ENCODE measurements at places on chromosomes 12 and 14.

DNA sequence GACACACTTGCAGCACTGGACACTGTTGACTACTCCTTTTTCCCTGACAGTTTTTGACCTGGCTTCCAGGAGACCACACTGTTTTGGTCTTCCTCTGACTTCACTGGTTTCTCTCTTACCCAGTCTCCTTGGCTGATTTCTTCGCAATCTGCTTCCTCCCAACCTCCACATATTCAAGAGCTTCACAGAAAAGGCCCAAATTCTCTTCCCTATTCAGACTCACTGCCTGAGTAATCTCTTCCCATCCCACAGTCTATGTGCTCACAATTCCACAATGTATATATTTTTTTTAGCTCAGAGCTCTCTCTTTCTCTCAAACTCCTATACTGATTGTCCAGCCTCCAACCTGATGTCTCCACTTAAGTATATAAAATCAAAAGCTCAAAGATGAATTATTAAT is 115.4 kb downstream of the SINHCAF start:
- no peak for DNase-seq

- DNase-seq: peak; percentile 36
These were observed 31.9 kb downstream of the FOS start for GRCh38 chr14:75310295-75311111.

GRCh38 chr14:42929806-42930480 is 1323.3 kb downstream of the LRFN5 start:
- peak; percentile 95 for DNase-seq

DNA sequence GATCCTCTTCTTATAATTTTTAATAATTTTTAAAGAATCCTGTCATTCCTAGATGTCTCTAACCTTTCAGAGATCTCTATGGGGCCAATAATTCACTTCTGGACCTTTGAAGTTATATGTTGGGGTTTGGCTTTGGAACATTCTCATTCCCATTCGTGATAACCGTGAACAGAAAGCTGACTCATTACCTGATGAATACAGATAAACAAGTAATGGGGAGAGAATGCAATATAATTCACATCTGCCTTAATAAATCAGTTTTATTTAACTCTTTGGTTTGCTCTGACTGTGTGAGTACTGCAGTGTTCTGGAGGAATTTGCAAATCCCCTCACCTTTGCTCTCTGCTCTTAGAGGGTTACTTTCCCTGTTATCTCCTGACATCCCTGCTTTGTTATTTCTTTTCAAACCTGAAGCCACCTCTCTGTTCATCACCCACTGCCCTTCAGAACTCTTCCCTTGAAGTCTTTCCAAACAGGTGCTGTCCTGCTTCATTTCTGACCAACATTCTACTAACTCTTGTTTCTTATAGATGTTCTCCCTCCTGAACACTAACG is 79.6 kb upstream of the SLC38A2 start:
- DNase-seq: no peak

DNA sequence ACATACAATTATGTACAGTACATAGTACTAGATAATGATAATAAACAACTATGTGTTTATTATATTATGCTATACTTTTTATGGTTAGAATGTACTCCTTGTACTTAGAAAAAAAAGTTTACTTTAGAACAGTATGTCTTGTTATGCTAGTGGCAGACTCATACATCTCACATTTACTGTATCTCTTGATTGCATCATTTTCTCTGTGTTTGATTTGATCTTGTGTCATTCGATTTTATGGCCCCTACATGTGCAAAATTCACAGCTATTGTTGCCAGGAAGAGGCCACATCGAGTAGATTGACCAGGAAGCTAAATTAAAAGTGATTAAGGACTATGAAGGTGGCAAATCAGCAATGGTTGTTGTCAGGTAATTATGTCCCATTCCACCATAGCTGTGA is 153.0 kb downstream of the PCNX1 start:
- no peak for DNase-seq

DNA sequence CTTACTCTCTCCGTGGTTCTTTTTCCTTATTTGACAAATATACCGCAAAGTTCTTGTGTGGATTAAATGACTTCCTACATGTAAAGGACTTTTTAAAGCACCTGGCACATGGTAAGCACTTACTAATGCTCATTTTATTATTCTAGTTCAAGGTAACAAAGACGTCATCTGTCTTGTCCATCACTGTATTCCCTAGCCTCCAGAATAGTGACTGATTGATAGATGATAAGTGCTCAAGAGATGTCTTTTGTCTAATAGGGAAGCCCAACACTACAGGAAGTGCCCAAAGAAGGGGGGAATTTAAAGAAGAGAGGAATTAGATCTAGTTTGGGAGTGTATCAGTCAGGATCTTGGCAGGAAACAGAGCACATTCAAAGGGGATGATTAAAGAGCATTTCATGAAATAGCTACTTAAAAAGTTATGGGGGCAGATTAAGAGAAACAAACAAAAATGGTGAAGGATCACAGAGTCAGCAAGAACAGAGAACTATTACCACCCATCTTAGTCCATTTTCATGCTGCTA is 151.9 kb downstream of the GXYLT1 start:
- DNase-seq: no peak

- no peak for DNase-seq
These were observed 344.1 kb upstream of the SOX5 start for GRCh38 chr12:24293549-24293948.

GRCh38 chr12:52005903-52006703 is 643 bp upstream of the TAMALIN start:
- DNase-seq: no peak

- DNase-seq: no peak
These were observed 326.9 kb upstream of the SFSWAP start for GRCh38 chr12:131383741-131384543.

GRCh38 chr14:72906316-72906715 is 12.4 kb upstream of the DPF3 start:
- DNase-seq: no peak

- DNase-seq: no peak
These were observed 158.0 kb upstream of the CCND2 start for GRCh38 chr12:4115570-4115969.

DNA sequence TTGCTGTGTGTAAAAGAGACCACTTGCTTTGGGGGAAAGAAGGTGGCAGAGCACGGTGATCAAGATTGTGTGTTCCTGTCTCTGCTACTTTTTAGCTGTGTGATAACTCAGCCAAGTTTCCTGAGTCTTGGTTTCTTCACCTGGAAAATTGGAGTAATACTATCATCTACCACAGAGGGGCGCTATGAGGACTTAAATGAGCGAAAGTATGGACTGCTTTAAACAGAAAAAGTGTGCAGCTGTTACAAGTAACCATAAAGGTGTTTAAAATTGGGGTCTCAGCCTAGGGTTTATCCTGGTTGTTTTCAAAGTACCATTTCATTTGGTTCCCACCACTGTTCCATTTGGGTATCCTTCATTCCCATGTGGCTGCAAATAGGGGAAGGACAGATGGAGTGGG is 65.9 kb upstream of the WSCD2 start:
- DNase-seq: peak; percentile 21

- no peak for DNase-seq
These were observed 342.6 kb upstream of the NAV3 start for GRCh38 chr12:77488041-77488620.

DNA sequence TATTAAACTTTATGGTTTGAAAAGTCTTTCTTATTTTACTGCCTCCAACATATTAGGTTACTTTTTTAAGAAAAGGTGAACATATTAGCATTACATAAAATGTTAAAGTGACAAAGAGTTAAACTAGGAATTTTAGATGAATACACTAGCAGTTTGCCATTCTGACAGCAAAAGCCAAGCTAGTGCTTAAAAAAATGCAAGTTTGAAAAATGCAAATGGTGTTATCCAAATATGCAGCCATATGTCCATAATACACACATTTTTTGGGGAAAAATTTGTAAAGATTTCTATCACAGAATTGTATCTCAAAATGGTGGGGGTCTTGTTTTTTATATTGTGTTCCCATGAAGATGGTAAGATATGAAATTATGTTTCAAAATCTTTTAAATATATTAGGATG is 466.1 kb downstream of the FOXG1 start:
- DNase-seq: no peak

DNA sequence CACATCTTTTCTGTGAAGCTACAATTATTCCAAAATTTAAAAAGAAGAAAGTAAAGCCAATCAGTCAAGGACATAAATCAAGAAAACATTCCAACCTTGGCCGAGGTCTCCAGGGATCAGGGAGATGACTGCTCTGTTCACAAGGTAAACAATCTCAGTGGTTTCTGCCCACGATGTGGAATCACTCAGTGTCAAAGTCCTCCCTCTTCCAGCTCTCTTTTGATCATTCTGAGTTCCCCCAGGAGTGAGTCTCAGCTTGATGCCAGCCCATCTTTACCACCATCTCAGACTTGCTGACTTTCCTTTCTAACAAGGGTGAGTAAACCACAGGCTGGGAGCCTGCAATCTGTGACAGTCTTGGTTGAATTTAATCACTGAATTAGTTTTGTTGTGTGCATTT is 4.8 kb upstream of the SERPINA9 start:
- no peak for DNase-seq
